ENCODE measurements at places on chromosomes 12 and 14.
A peak's percentile ranks its signal among the peaks of the same experiment; 100 is the strongest.

DNA sequence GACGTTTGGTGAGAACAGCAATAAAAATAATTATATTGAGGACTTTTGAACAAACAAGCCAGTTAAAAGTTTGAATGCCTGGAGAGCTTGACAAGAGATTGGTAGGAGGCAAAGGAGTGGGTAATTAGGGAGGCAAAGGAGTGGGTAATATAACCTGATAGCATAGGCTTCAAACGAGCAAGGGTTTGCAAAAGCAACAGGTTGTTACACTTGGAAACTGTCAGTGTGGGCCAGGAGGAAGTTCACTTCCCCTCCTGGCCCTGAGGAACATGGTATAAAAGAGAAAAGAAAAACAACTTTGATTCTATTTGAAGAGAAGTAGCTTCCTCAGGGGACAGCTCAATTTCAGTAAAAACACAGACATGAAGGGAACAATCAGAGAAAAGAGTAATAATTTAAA is 121.7 kb downstream of the CCER1 start:
- DNase-seq = no peak
- no peaks in the 10 kb centered on the region for H3K36me3 ChIP-seq
- no peak overlapping the region for H3K4me3 ChIP-seq
- H3K27ac ChIP-seq = no peak overlapping the region
- H3K4me1 ChIP-seq = peaks cover 4% of the 10 kb centered on the region
- no peaks in the 10 kb centered on the region for H3K27me3 ChIP-seq

- no peak overlapping the region for H3K4me3 ChIP-seq
- no peaks in the 10 kb centered on the region for H3K4me1 ChIP-seq
- no peaks in the 10 kb centered on the region for H3K36me3 ChIP-seq
- H3K27ac ChIP-seq = no peak overlapping the region
- no peak for DNase-seq
Observed at GRCh38 chr12:94942663-94943062, 60.8 kb downstream of the NDUFA12 start.

DNA sequence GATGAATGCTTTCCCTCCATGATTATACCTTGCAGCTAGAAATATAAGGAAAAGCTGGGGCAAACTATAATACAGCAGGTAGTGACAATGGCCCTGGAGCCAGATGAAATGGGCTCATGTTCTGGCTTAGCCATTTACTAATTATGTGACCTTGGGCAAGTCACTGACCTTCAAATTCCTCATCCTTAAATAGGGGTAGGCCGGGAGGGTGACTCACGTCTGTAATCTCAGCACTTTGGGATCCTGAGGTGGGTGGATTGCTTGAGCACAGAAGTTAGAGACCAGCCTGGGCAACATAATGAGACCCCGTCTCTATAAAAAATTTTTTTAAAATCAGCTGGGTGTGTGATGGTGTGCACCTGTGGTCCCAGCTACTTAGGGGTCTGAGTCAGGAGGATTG is 155.4 kb downstream of the C12orf75 start:
- no peaks in the 10 kb centered on the region for H3K27me3 ChIP-seq
- no peak overlapping the region for H3K4me3 ChIP-seq
- H3K27ac ChIP-seq = no peak overlapping the region
- peaks cover 12% of the 10 kb centered on the region for H3K4me1 ChIP-seq
- no peaks in the 10 kb centered on the region for H3K36me3 ChIP-seq

DNA sequence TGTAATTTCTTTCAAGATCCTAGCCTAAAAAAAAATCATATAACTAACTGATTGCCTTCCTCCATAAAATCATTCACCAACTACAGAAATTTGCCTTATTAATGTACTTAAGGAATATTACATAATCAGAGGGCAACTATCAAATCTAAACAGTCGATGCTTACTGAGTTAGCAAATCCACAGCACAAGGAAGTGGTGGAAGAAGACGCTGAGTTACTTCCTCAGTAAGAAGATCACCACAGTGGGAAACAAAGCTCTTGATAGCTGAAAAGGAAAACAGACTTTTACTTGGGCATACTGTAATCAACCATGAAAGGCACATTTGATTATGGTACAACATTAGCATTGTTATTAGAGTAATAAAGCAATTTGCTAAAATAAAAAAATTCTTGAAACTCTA is 48.7 kb downstream of the HEATR5A start:
- H3K36me3 ChIP-seq = peaks cover 19% of the 10 kb centered on the region
- H3K27me3 ChIP-seq = no peaks in the 10 kb centered on the region
- no peak overlapping the region for H3K27ac ChIP-seq

- no peaks in the 10 kb centered on the region for H3K36me3 ChIP-seq
- H3K4me3 ChIP-seq = no peak overlapping the region
- no peaks in the 10 kb centered on the region for H3K27me3 ChIP-seq
- H3K4me1 ChIP-seq = peaks cover 20% of the 10 kb centered on the region
- no peak for DNase-seq
- H3K27ac ChIP-seq = no peak overlapping the region
Observed at GRCh38 chr12:63079791-63080502, 71.1 kb downstream of the AVPR1A start.

DNA sequence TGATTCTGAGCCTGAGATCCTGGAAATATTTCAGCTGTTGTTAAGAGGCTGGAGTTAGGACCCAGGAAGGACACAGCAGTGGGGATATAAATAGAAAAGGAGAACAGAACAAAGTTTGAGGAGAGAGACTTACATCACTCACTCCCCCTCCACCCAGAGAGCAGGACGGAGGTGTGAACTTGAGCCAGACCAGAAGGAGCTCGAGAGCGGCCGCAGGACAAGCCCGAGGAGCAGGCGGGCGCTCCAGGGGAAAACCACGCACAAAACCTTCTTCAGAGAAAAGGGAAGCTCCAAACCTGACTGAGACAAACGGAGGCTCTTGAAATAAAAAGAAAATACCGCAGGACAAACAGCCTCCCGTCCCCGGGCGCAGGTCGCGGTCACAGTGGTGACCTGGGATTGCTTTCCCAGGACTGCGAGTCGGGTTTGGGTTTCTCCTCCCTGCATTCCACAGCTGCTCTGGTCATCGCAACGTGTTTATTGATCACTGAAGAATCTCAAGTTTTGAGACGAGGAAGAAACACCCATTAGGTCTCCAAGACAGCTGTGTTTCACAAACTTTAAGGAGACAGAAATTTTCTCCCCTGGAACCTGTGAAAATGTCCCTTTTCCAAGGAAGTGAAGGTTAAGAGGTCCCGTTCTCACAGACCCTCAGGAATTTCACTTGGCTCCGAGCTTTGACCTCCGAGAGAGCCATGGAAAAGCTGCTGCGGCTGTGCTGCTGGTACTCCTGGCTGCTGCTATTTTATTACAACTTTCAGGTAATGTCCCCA is at the start of gene ADGRD1:
TSS of gene ADGRD1 (plus strand) at position 137 of the 773 bp plus-strand sequence. CDS start at position 696, 559 bp downstream.
- H3K27ac ChIP-seq = no peak within 1 kb of the TSS
- H3K4me3 ChIP-seq = no peak within 1 kb of the TSS
- H3K4me1 ChIP-seq = peaks cover 34% of the 10 kb centered on the region
- peaks cover 10% of the 10 kb centered on the region for H3K27me3 ChIP-seq
- no peaks in the 10 kb centered on the region for H3K36me3 ChIP-seq

- DNase-seq = no peak
- H3K27me3 ChIP-seq = no peaks in the 10 kb centered on the region
Observed at GRCh38 chr12:44626883-44627282, 249.2 kb downstream of the NELL2 start.

DNA sequence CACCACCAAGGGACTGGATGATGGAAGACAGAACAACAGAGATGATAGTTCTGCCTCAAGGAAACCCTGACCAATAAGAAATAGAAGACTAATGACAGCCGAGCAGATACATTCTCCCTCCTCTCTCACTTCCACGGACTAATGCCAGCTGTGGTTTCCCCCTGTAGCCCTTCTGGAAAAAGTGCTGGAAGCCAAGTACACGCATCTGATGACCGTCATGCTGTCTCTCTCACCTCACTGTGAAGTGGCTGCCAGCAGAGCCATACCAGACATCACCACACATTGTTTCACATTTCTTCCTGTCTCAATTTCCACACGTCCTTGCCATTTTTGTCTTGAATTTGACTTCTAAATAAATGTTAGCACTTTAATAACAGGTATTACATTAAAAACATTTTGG is 2.9 kb downstream of the TAS2R43 start:
- H3K27me3 ChIP-seq = no peaks in the 10 kb centered on the region
- no peak for DNase-seq
- H3K36me3 ChIP-seq = peaks cover 5% of the 10 kb centered on the region
- no peak overlapping the region for H3K27ac ChIP-seq
- no peak overlapping the region for H3K4me3 ChIP-seq

DNA sequence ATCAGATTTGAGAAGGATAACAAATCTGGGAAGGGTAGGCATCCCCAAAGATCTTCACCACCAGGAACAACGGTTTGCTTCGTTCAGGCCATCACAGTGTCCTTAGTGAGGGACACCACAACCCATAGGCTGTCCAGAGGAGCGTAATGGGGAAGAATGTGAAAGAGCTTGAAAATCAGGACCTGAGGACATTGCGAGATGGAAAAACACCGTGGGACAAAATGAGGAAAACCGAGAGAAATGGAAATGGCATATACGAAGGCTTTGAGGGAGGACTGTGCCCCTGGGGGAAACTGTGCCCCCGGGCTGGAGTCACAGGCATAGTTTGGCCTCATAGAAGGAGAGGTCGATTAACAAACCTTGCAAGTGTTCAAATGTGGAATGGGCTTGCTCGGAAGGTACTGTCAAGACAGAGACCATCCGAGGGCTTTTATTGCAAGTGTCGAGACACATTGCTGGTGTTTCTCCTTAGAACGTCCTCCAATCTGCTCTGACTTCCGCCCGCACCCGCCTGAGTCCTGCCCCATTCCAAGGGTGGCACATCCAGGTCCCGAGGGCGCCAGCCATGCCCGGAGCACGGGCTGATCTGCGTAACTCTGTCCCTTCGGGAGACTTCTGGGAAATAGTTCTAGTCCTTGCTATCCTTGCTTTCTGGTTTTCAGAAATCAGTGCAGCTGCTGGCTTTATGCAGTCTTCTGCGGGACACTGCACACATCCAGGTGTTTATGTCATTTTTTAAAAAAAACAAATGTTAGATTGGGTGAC is 885 bp upstream of the PALS1 start:
- H3K4me1 ChIP-seq = peaks cover 21% of the 10 kb centered on the region
- peaks cover 26% of the 10 kb centered on the region for H3K27me3 ChIP-seq
- peak; percentile 16 for DNase-seq
- peak overlapping the region; percentile 84 for H3K27ac ChIP-seq
- H3K36me3 ChIP-seq = no peaks in the 10 kb centered on the region
- H3K4me3 ChIP-seq = peak overlapping the region; percentile 89

DNA sequence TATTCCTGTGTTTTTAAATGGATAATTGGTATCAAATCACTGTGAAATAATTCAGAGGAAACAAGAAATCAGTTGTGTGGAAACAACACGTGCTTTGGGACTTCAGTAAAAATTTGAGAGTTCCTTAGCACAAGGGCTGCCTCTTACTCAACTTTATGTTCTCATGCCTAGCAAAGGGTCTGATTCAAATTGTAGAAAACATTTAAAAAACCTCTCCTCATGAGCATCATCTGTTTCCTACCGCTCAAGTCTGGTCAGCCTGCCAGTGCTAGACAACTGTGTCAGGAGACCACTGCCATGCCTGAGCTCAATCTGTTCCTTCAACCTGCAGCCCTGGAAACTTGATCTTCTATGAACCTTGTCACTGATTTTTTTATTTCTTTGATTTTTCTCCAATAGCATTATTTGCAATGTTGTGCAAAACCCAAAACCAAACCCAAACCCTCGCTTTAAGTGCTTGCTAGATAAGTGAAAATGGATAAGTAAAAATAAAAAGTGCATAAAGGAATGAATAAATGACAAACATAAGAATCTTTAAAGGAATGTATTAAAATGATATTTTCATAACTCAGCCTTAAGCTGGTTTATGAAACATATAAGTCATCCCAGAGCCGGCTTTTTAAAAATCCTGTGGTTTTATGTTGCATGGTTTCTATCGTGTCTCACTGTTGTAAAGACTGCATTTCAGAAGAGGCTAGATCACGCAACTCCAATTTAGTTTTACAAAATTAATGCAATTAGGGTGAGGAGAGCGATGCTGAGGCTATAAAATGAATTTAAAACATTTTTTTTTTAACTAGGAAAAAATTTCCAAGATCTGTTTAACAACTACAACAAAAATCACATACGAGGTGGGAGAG is 361.2 kb upstream of the PDE3A start:
- peaks cover 12% of the 10 kb centered on the region for H3K36me3 ChIP-seq
- no peak for DNase-seq
- no peaks in the 10 kb centered on the region for H3K4me1 ChIP-seq

DNA sequence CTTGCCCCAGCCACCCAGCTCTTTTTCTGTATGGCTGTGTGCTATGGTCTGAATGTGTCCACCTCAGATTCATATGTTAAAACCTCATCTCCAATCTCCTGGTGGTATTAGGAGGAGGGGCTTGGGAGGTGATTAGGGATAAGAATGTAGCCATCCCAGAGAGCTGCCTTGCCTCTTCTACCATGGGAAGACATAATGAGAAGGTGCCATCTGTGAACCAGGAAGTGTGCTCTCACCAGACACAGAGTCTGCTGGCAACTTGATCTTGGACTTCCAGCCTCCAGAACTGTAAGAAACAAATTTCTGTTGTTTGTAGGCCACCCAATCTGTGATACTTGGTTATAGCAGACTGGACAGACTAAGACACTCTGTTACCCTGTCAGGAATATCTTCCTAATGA is 22.8 kb upstream of the JPH4 start:
- no peak overlapping the region for H3K4me3 ChIP-seq
- DNase-seq = no peak
- no peak overlapping the region for H3K27ac ChIP-seq
- peaks cover 5% of the 10 kb centered on the region for H3K27me3 ChIP-seq

DNA sequence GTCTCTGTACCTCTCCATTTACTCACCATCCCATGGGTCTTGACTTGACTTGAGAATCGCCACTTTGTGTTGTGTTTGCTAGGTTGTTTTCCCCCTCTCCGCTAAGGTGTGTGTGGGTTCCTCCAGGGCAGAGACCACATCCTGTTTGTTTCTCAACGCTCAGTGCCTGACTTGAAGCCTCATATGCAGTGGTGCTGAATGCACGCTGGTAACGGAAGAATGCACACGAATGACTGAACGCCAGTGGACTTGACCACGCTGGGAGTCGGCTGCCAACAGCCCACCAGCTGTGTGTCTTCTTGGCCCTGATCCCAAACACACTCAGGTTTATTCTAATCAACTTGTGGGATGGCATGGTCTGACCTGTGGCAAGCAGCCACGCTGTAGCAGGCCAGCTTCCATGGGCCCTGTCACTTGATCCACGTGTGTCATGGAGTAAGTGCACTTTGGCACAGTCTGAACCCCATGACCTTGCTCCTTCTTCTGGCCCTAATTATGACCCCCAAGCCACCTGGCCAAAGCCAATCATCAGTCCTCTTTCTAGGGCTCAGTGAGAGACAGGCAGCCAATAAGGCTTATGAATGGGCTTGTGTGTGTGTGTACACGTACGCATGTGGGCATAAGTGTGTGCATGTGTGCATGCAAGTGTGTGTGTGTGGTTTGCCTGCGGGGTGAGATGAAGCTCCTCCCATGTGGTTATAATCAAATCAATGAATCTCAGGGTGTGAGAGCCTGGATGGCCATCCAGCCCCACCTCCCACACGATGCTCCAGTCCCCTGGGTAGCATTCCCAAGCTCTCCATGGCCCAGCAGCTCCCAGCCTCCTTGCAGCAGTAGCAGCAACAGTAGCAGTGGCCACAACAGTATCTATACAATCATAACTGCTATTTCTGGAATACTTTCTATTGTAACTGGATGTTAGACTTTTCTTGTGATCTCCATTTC is 6.4 kb upstream of the TC2N start:
- no peak overlapping the region for H3K4me3 ChIP-seq
- H3K4me1 ChIP-seq = peaks cover 31% of the 10 kb centered on the region
- no peaks in the 10 kb centered on the region for H3K27me3 ChIP-seq
- no peaks in the 10 kb centered on the region for H3K36me3 ChIP-seq
- no peak overlapping the region for H3K27ac ChIP-seq
- DNase-seq = no peak

Measured in WTC11 (cell line).